ENCODE measurements at places on chromosomes 7 and 10. TPM values are rescaled to one million over a fixed set of nuclear protein-coding genes. Genes with fewer than 3 reads are reported as not detected.

Gene KNDC1
- polyA plus RNA-seq: 0.32 TPM

Gene GDF2
- polyA plus RNA-seq: not detected

Gene MRLN
- polyA plus RNA-seq: not detected

Gene POLR2J3
- 44.4 TPM for polyA plus RNA-seq

Gene PON3
- 0.51 TPM for polyA plus RNA-seq

Gene FGFR2
- 12.8 TPM for polyA plus RNA-seq

Gene RTKN2
- 2.2 TPM for polyA plus RNA-seq

Gene SPDYE5
- polyA plus RNA-seq: 0.04 TPM

Gene TMEM213
- polyA plus RNA-seq: not detected
